Kidney (tissue), 22 donors: ENCODE measurements at places on chromosomes 1 and 21. TPM values are rescaled to one million over a fixed set of nuclear protein-coding genes. Genes with fewer than 3 reads are reported as not detected.

- no peak overlapping the region for H3K4me3 ChIP-seq
- no peaks in the 10 kb centered on the region for H3K36me3 ChIP-seq
- no peaks in the 10 kb centered on the region for H3K27me3 ChIP-seq
- no peaks in the 10 kb centered on the region for H3K4me1 ChIP-seq
- no peak for DNase-seq
- H3K27ac ChIP-seq = no peak overlapping the region
Observed at GRCh38 chr1:184419350-184420161, 32.7 kb downstream of the C1orf21 start.

DNA sequence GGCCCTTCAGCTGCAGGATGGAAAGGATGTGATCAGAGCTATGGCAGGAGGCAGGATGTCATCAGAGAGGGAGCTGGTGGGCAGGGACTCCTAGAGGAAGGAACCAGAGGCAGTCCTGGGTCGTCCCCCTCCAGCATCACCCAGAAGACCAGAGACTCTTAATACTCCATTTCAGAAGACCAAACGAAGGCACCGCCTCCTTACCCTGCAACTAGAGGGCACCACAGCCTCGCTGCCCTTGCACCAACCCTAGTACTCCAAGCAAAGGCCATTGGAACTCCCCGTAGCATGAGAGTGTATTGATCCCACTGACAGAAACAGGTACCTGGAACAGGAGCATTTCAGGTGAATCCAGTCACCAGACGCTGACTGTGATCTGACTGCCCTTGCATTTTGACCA, 598.1 kb downstream of the NPHP4 start:
- no peak overlapping the region for H3K4me3 ChIP-seq
- no peaks in the 10 kb centered on the region for H3K4me1 ChIP-seq
- H3K27me3 ChIP-seq = peaks cover 2% of the 10 kb centered on the region
- no peak overlapping the region for H3K27ac ChIP-seq
- no peak for DNase-seq

- H3K27ac ChIP-seq = peak overlapping the region; percentile 29
- no peaks in the 10 kb centered on the region for H3K27me3 ChIP-seq
- peaks cover 3% of the 10 kb centered on the region for H3K4me1 ChIP-seq
Observed at GRCh38 chr1:204868340-204868700, 2.3 kb upstream of the NFASC start.

DNA sequence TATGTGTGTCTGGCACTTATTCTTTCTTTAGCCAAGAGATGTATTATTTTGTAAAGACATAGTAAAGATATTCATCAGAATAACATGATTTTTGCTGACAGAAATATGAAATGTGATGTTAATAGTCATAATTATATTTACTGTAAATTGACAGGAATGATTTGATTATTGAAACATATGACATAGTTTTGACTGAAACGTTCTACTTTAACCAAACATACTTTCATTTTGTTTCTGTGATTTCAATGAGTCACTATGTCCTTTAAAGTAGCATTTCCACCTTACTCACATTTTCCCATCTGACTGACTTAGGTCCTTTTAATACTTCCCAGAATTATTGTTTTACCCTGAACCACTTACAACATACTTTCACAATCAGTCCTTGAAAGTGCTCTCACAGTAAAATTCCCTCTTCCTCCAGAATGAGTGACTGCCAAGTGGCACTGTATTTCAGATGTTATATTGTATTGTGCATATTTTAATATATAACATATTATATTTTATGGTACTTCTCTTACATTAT, 437.9 kb downstream of the NCAM2 start:
- no peaks in the 10 kb centered on the region for H3K36me3 ChIP-seq
- H3K4me1 ChIP-seq = no peaks in the 10 kb centered on the region
- no peak overlapping the region for H3K27ac ChIP-seq
- no peak overlapping the region for H3K4me3 ChIP-seq
- no peak for DNase-seq
- no peaks in the 10 kb centered on the region for H3K27me3 ChIP-seq

GRCh38 chr1:23452011-23452411, 27.5 kb upstream of the TCEA3 start:
- no peaks in the 10 kb centered on the region for H3K27me3 ChIP-seq
- DNase-seq = peak; percentile 74
- peaks cover 10% of the 10 kb centered on the region for H3K4me1 ChIP-seq
- no peaks in the 10 kb centered on the region for H3K36me3 ChIP-seq

DNA sequence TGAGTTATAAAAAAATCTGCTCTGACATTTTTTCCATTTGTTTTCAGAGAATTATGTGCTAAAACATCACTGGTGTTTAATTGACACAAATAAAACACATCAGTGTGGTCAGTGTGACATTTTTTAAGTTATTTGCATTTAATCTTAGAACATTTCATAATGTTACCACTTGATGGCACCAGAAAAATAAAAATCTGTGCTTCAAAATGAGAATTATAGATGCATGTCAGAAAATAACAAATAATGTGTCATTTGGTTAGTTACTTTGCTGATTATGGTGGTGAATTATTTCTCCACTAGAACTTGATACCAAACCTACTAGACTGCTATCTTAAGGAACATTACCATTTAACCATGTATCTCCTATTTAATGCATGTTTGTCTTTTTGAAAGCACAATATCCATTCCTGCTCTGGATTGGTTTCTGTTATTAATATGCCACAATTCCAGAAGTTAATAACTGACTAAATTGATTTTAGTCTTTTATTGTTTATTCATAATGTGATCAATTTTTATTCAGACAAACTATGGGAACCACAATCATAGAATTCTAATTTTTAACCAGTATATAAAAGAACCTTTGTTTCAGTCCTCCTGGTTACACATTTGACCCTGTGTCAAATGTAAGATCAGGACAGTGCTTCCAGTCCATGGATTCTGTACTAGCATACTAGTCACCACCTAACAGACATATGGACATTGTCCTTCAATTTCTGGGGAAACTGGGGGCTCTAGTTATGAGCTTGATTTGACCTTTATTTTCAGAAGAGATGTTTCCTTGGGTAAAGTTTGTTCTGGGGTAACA, 81.0 kb downstream of the RPS6KC1 start:
- H3K36me3 ChIP-seq = no peaks in the 10 kb centered on the region
- DNase-seq = no peak
- H3K4me3 ChIP-seq = no peak overlapping the region
- no peaks in the 10 kb centered on the region for H3K4me1 ChIP-seq
- no peaks in the 10 kb centered on the region for H3K27me3 ChIP-seq

DNA sequence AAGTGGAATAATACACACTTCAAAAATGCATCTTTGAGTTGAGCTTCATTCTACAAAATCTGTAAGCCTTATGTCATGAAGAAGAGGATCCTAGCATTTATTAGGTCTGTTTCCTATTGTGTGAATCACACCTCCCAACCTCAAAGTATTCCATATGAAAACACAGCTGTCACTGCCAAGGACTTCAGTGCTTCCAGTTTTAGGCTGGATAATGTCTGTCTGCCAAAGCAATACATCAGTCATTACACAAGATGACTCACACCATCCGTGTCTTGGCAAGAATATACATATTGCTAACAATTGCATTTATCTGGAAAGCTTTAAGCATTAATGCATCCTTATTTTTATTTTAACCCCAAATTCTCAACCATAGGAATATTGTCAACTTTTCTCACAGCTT, 125.7 kb upstream of the TMPRSS15 start:
- H3K36me3 ChIP-seq = no peaks in the 10 kb centered on the region
- H3K4me3 ChIP-seq = no peak overlapping the region
- no peak overlapping the region for H3K27ac ChIP-seq
- H3K27me3 ChIP-seq = no peaks in the 10 kb centered on the region
- H3K4me1 ChIP-seq = no peaks in the 10 kb centered on the region

DNA sequence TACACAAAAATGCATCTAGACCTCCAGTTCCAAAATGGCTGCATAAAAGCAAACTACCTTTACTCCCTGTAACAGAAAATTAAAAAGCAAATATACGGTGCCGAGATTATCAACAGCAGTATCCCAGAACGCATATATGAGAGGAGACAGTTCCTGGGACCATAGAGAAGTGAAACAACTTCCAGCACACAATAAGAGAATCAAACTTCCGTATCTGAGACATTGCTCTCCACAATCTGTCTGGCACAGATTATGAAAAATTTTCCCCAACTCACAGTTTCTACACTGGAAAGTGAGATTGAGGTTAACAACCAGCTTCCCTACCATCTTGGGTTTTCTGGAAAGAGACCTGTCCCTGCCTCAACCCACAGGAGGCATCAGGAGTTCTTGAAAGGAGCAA, 47.2 kb upstream of the ST6GALNAC3 start:
- H3K4me1 ChIP-seq = no peaks in the 10 kb centered on the region
- H3K27me3 ChIP-seq = no peaks in the 10 kb centered on the region
- no peak for DNase-seq

DNA sequence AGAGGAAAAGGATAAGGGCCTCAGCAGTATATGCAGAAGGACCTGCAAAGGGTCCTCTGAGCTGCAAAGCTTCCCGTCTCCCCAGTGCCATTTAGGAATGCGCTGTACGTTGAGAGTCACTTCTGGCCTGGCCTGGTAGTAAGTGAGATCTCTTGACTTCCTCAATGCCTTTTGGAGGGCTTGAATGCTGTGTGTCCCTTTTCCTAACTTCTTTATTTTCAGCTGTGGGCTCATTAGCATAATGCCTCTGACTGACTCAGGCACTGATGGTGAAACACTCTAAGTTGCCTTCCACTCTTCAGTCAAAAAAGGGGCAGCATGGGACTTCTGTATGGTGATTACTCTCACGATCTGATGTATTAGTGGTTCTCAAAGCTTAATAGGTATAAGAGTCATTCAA, 49.9 kb downstream of the XCL1 start:
- no peaks in the 10 kb centered on the region for H3K27me3 ChIP-seq
- H3K27ac ChIP-seq = no peak overlapping the region
- H3K36me3 ChIP-seq = no peaks in the 10 kb centered on the region
- H3K4me3 ChIP-seq = no peak overlapping the region
- no peak for DNase-seq
- H3K4me1 ChIP-seq = peaks cover 5% of the 10 kb centered on the region

- peak overlapping the region; percentile 85 for H3K27ac ChIP-seq
- H3K4me1 ChIP-seq = peaks cover 15% of the 10 kb centered on the region
- H3K27me3 ChIP-seq = no peaks in the 10 kb centered on the region
- peak overlapping the region; percentile 46 for H3K4me3 ChIP-seq
- H3K36me3 ChIP-seq = no peaks in the 10 kb centered on the region
Observed at GRCh38 chr21:34545079-34545884, 33.3 kb upstream of the KCNE1 start.

- no peak overlapping the region for H3K27ac ChIP-seq
- no peak for DNase-seq
- no peak overlapping the region for H3K4me3 ChIP-seq
- H3K4me1 ChIP-seq = no peaks in the 10 kb centered on the region
Observed at GRCh38 chr1:244291236-244292201, 160.2 kb downstream of the ADSS2 start.

- no peaks in the 10 kb centered on the region for H3K27me3 ChIP-seq
- H3K4me1 ChIP-seq = no peaks in the 10 kb centered on the region
- DNase-seq = no peak
- no peak overlapping the region for H3K4me3 ChIP-seq
- no peak overlapping the region for H3K27ac ChIP-seq
- no peaks in the 10 kb centered on the region for H3K36me3 ChIP-seq
Observed at GRCh38 chr1:240074422-240074821, 17.3 kb upstream of the FMN2 start.

GRCh38 chr1:83109692-83110091, 889.2 kb downstream of the TTLL7 start:
- no peak overlapping the region for H3K27ac ChIP-seq
- no peaks in the 10 kb centered on the region for H3K36me3 ChIP-seq

DNA sequence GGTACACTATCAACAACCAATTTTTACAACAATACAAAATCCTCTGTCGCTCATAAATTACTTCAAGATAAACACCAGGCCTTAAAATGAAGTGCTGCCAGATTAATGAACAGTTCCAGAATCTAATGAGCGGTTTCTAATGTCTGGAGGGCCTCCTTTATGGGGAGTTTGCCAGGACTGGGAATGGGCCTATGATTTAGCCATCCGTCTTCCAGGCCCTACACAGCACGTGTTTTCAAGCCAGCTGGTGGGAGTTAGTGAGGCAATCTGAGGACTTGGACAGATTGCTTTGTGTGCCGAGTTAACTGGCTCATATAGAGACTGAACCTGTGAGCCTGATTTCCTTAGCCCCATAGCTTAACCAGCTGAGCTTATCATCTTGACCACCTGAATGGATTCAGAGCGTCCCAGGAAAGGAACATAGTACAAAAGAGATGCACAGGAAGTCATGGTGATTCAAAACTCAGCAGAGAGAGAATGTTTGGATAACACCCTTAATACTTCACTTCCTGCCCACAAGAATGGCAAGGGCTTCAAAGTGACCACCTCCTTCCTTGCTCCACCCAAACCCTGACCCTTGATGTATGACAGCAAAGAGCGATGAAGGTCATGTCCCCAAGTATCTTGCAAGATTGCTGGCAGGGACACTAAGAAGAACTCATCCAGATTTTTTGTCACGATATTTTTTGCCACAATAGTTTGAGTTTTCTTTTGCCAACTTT, 143.5 kb downstream of the SLC30A10 start:
- H3K27ac ChIP-seq = no peak overlapping the region
- no peaks in the 10 kb centered on the region for H3K27me3 ChIP-seq
- no peak for DNase-seq
- H3K4me3 ChIP-seq = no peak overlapping the region

DNA sequence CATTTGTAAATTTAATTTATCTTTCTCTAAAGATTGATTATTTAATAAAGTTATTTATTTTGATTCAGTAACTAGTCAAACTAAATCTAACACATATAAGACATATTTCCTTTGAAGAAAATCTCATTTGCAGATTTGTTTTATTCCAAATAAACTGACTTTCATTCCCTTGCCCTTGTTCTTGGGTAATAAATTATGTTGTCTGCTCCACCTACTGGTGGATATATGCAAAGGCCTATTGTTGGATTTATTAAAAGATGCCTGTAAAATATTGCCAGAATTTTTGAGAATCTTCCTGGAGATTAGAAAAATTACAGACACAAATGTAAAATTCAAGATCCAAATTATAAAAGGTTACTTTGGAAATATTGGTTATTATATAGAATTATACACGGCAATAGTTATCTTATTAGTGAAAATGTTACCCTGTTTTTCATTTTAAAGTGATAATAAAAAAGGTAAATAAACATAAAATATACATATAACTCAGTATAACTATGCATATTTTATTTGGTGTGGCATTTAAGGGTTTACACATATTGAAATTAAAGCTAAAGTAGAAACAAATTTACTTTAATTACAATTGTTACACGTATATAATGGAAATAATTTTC, 116.1 kb downstream of the SPATA17 start:
- H3K27me3 ChIP-seq = no peaks in the 10 kb centered on the region
- no peak overlapping the region for H3K4me3 ChIP-seq
- no peaks in the 10 kb centered on the region for H3K4me1 ChIP-seq
- no peak overlapping the region for H3K27ac ChIP-seq
- no peaks in the 10 kb centered on the region for H3K36me3 ChIP-seq

The C1orf232 gene
- total RNA-seq = not detected

The C1QC gene
- total RNA-seq = 287 TPM

The ELF3 gene
- total RNA-seq = 400 TPM

The LRRN2 gene
- 14.4 TPM for total RNA-seq

The DNAI4 gene
- 26.8 TPM for total RNA-seq

The LRRC71 gene
- 0.50 TPM for total RNA-seq
